Small intestine (tissue), 16 donors: ENCODE measurements at places on chromosomes 4 and X. TPM values are rescaled to one million over a fixed set of nuclear protein-coding genes. Genes with fewer than 3 reads are reported as not detected.

The CCNB3 gene
- not detected for polyA plus RNA-seq

The SMR3B gene
- polyA plus RNA-seq = not detected

The MGARP gene
- 0.25 TPM for polyA plus RNA-seq

The MXRA5 gene
- polyA plus RNA-seq = 0.69 TPM

The GAGE13 gene
- polyA plus RNA-seq = not detected
